ENCODE measurements at places on chromosomes 3 and 15.

- no peak for DNase-seq
Observed at GRCh38 chr3:52070724-52071621, 14.6 kb upstream of the DUSP7 start.

- no peak for DNase-seq
Observed at GRCh38 chr15:90497912-90498311, 31.8 kb upstream of the CRTC3 start.

- no peak for DNase-seq
Observed at GRCh38 chr3:35954413-35954812, 315.1 kb downstream of the ARPP21 start.

DNA sequence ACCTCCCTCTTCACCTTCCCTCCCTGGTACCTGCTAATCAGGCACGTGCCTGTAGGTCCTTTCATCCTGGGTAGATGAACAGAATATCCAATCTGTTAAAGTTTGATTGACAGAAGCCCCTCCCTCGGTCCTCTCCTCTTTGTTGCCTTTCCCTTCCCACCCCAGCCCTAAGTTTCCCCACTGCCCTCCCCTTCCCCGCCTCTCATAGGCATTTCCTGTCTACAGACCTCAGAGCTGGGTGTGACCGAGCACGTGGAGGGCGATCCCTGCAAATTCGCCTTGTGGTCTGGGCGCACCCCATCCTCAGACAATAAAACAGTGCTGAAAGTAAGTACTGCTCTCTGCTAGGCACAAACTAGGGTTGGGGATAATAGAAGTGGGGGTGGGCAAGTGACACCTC is 239.2 kb upstream of the UMPS start:
- DNase-seq, result no peak

DNA sequence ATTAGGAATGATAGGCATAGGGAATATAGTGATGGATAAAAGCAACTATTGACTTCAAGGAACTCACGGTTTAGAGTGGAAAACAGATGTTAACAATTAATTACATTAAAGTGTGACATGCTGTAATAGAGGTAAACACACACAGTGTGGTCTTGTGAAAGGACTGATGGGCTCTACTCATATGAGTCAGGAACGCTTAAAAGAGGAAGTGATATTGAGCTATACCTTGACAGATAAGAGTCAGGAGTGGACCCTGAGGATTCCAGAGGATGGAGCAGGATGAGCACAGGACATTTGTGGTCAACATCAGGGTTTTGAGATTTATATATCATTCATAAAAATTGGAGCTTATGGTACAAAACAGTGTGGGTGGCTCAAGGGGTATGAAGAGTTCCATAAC is 11.0 kb downstream of the EXOG start:
- no peak for DNase-seq

GRCh38 chr15:87916208-87916607 is 340.3 kb downstream of the NTRK3 start:
- DNase-seq, result no peak

DNA sequence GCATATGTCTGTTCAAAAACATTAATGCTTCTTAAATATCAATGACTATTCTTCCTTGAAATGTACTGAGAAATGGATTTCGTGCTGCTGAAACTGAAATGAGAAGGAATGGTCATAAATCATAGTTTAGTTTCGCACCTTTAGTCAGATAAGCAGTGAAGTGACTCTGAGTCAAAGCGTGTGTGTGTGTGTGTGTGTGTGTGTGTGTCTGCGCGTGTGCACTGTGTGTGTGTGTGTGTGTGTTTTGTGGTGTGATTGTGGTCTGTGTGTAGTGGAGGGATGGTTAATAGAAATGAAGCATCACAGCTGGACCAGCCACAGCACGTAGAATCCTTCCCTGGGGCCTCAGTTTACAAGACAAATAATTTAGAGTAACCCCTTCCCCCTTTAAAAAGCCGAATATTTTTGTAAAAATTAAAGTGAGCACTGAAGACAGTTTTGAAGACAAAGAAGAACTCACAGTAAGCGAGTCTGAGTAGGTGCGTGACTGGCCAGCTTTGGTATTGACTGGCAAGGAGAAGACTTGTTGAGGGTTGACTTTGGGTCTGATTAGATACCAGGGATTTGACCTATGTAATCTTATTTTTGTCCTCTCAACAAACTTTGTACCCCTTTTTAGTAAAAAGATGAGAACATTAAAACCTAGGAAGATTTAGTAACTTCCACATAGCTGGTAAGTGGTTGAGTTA is 202.0 kb upstream of the IL12A start:
- no peak for DNase-seq

DNA sequence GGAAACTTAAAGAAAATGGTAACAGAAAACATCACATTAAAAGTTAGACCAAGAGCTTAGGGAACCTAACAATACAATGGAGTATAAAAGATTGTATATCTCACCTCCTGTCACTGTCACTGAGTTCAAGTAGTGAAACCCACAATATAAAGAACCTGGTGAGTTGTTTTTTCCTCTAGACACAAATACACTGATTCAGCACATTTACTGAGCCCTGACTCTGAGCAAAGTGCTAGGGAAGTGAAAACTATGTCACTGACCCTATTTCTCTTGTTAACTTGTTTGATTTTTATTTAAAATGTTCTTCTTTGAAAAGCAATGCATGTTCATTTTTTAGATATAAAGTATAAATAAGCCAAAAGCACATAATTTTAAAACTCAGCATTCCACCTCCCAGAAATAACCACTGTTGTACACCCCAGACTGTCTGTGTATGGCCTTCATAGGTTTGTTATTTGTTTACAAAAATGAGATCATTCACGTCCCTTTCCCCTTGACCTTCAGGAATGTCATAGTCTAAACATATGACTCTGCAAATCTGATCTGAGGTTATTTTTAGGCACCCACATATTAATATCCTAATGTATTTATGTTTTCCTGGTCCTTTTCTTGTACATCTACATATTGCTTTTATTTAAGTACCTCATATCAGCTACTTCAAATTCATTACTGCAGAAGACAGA is 69.2 kb upstream of the CSTA start:
- DNase-seq, result no peak

DNA sequence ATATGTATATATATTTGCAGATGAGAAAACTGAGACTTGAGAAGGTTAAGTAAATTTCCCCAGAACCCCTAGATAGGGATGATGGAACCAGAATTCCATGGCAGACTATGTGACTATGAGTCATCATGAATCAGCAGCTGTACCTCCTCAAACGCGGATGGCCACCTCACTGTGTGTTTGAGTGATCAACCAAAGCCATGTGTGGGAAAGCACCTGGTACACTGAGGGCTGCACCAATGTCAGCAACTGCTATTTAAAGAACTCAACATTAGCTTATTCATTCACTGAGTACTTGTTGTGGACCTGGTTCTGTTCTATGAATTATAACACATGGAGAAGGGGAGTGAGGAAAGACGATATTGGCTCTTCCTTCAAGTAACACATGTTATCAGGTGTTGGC is 377.0 kb downstream of the GAP43 start:
- no peak for DNase-seq

DNA sequence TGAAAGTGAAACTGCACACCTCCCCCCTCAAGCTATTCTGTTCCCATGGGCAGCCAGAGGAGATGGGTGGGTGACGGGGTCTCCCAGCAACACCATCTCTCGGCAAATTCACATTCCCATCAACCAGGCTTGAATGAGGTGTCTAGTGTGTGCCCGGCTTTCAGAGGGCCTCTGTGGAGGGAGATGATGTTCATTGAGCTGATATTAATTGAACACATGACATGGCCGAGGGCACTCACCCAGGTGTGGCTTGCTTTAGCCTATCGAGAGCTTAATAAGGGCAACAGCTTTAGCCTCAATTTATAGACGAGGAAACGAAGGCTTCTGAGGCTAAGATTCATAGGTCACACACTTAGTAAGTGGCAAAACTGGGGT is 288.0 kb downstream of the UACA start:
- no peak for DNase-seq

DNA sequence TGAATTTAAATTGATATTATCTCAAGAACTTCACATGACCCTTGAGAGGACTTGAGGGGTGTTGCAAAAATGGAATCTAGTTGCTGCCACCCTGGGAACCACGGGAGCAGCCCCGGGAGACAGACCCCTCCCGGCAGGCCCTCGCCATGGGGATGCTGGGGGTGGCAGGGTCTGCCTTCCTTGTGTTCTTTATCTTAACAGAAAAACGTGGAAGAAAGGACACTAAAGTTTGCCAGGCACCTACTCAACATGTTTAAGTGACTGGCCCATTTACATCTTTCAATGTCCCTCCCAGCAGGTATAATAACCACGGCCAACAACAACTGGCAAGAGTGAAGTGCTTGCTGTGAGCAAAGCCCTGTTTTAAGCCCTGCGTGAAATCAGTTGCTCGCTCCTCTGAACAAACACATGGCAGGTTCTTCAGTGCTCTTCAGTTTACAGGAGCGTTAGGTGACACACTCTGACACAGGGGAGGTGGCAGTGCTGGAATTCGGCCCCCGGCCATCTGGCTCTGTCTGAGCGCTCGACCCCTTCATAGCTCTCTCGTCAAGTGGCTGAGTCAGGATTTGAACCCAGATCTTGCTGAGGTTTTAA is 112.5 kb downstream of the ASB7 start:
- no peak for DNase-seq

DNA sequence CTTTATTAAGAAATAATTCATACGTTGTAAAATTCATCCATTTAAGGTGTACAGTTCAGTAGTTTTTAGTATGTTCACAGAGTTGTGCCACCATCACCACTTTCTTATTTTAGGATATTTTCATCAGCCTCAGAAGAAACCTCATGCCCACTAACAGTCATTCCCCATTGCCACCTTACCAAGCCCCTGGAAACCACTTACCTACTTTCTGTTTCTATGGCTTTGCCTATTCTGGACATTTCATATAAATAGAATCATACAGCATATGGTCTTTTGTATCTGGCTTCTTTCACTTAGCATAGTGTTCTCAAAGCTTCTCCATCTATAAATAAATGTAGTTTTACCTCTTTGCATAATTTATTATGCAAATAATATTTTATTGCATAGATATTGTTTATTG is 6.6 kb downstream of the FETUB start:
- no peak for DNase-seq

DNA sequence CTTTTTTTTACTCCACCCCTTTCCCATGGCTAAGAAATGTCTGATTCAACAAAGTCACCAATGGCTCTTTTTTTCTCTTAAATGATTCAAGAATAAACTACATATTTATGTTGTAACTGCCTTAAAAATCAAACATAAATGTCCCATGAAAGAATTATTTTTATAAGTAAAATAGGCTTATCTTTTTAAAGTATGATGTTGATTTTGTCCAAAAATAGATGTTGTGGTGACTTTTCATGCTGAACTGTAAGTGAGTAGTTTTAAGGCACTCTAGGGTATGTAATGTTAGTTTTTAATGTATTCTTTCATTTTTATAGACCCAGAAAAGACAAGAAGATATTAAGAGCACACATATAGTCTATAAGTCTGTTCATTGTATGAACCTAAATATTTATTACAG is 594.9 kb downstream of the NLGN1 start:
- DNase-seq, result no peak

DNA sequence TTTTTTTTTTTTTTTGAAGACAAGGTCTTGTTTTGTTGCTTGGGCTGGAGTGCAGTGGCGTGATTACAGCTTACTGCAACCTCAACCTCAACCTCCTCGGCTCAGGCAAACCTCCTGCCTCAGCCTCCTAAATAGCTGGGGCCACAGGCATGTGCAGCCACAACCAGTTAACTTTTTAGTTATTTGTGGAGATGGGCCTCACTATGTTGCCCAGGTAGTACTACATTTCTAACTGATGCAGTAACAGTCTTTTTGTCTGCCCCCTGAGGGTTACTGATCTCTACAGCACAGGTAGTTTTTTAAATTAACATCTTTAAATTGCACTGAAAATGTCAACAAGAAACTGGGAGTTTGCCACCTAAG is 3.4 kb upstream of the LMLN start:
- DNase-seq, result no peak

DNA sequence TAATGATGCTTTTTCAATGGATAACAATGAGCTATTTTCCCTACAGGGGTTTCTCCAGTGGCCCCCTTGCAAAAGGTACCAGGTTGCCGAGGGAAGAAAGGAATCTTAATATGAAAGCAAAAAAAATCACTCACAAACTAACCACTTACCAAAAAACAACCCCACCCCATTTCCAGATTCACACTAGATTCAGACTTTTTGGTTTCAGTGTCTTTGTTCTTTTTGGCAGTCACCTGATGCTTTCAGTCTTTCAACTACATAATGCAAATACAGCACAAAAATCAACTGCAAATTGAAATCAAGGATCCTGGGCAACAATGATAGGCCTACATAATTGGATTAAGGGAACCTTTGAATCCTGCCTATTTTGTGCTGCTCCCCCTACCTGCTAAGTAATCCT is 71.1 kb upstream of the RAP2B start:
- no peak for DNase-seq

DNA sequence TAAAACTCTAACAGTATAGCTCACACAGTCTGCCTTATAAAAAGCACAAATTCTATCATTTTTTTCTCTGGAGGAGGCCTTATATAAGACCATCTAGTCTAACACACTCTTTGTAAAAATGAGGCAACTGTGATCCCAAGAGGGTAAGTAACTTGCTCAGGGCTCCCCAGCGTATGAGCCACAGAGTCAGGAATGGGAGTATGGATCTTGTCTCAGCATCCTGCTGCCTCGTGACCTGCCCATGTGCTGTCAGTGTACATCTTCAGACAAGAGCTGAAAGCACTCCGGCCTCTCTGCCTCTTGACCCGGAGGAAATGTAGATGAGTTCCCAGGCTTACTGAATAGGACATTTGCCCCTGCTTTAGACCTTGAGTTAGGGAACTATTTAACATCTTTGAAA is 28.4 kb upstream of the MEF2A start:
- DNase-seq, result no peak

DNA sequence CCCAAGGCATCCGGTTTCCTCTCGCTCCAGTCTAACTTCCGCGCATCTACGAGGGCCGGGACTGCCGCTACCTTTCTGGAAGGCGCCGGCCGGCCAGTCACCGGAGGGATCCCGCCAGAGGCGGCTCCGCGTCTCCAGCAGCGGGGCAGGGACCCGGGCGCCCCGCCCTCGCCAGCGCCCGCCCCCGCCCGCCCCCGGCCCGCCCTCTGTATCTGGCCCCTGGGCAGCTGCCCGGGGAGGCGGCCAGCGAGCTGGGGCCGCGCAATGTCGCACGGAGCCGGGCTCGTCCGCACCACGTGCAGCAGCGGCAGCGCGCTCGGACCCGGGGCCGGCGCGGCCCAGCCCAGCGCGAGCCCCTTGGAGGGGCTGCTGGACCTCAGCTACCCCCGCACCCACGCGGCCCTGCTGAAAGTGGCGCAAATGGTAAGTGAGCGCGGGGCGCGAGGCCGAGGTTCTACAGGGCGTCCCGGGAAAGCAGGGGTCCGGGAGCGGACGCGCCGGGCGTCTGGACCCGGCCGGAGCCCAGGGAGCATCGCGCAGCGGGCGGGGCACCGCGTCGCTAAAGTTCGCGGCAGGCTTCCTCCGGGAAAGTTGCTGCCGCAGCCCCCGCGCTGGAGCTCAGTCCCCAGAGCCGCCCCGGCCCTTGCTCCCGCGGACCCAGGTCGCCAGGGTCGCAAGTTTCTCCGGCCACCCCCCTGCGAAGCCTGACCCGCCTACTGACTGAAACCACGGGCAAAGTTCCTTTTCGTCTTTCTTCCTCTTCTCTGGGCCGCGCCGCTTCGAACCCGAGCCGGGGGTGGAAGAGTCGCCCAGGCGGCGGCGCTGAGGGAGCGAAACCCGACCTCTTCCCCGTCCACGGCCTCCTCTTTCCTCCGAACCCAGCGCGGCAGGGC is at the start of gene CMTM7:
TSS of gene CMTM7 (plus strand) at position 211 of the 893 bp plus-strand sequence. CDS start at position 265, 54 bp downstream.
- DNase-seq, result no peak

- peak; percentile 45 for DNase-seq
Observed at GRCh38 chr3:157127831-157128767, 31.8 kb downstream of the CCNL1 start.
